ENCODE measurements at places on chromosomes 3 and 15. TPM values are rescaled to one million over a fixed set of nuclear protein-coding genes. Genes with fewer than 3 reads are reported as not detected.

ABHD14A gene
- total RNA-seq, result 23.1 TPM

PATL2 gene
- total RNA-seq, result 0.57 TPM

SCAANT1 gene
- total RNA-seq, result not detected

CHRNB4 gene
- total RNA-seq, result not detected

LRRC57 gene
- total RNA-seq, result 9.0 TPM

MUSTN1 gene
- not detected for total RNA-seq

TMEM108 gene
- total RNA-seq, result 9.4 TPM

GNB5 gene
- total RNA-seq, result 40.1 TPM

CACNA1D gene
- not detected for total RNA-seq

WDR93 gene
- total RNA-seq, result not detected

All from LHCN-M2 (cell line).